ENCODE measurements at places on chromosomes 7 and 10.
A peak's percentile ranks its signal among the peaks of the same experiment; 100 is the strongest.

DNA sequence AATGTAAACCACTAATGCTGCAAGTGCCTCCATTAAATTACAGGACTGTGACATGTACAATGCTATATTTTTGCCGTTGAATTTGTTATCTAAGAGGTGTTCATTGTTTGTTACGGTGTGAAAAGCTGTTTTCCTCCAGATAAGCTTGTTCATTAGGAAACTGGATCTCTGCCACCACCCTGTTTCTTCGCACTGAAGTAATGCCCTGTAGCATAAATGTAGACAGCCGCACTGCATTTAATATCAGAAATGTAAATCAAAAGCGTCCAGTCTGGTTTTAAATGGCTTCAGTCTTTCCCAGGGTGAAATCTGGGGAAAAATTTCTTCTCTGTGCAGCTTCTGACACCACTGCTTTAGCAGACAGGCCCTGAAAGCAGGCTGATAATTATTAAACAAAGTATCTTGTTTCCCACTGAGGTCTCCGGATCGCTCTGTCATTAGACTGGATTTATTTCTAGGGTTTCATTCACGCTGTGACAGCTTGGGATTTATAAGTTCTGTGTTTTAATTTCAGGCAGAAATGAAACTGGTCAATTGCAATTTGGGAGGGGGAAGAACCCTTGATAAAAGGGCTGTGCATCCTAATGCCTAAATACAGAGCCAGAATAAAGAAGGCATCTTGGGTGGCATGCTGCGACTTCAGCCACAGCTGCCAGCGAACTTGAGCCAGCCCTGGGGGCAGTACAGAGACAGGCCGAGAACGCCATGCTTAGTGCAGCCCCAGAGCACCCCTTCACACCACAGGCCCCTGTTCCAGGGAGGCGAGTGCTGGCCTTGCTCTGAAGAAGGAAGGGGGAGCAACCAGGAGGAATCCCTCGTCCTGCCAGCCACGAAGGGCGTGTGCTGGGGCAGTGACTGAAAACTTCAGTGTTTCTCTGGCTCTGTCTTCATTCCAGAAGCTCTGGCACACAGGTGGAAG, 547.7 kb upstream of the GALNT17 start:
- no peaks in the 10 kb centered on the region for H3K27me3 ChIP-seq
- H3K36me3 ChIP-seq, result no peaks in the 10 kb centered on the region
- DNase-seq, result no peak
- no peak overlapping the region for H3K4me3 ChIP-seq
- H3K27ac ChIP-seq, result no peak overlapping the region
- peaks cover 29% of the 10 kb centered on the region for H3K4me1 ChIP-seq

GRCh38 chr10:28211759-28212158, 91.1 kb downstream of the MPP7 start:
- peak; percentile 27 for DNase-seq
- no peak overlapping the region for H3K4me3 ChIP-seq
- peaks cover 19% of the 10 kb centered on the region for H3K4me1 ChIP-seq
- H3K27ac ChIP-seq, result no peak overlapping the region
- H3K27me3 ChIP-seq, result no peaks in the 10 kb centered on the region

DNA sequence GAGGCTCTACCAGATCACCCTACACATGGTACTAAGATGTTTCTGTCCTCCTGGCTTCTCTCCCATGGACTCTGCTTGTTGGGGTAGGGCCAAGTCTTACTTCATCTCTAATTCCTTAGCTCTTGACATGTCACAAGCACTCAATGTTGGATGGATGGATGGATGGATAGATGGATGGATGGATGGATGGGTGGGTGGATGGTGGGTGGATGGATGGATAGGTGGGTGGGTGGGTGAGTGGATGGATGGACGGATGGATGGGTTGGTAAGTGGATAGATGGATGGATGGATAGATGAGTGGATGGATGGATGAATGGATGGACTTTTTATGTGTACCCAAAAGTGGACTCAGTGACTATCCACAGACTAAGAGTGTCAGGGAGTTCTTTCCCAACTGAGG, 28.5 kb downstream of the HSPA12A start:
- no peaks in the 10 kb centered on the region for H3K27me3 ChIP-seq
- no peak overlapping the region for H3K4me3 ChIP-seq
- DNase-seq, result no peak
- no peaks in the 10 kb centered on the region for H3K36me3 ChIP-seq

DNA sequence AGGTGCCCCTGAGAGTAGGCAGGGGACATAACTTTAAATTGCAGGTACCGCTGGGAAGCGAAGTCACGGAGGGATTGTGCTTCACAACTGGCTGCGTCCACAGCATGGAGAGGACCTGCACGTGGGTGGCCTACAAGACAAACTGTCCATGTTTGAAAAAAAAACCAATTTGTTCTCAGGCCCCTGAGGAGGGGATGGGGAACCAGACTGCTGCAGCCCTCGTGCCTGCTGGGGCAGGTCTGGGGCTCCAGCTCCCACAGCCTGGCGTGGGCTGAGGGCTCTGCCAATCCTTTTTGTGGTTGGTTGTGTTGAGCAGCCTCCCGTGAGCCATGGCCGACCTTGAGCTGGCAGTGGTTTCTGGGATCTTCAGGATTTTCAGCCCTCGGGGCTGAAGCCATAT, 9.7 kb downstream of the SFRP5 start:
- DNase-seq, result no peak
- H3K27ac ChIP-seq, result no peak overlapping the region
- peaks cover 46% of the 10 kb centered on the region for H3K36me3 ChIP-seq

DNA sequence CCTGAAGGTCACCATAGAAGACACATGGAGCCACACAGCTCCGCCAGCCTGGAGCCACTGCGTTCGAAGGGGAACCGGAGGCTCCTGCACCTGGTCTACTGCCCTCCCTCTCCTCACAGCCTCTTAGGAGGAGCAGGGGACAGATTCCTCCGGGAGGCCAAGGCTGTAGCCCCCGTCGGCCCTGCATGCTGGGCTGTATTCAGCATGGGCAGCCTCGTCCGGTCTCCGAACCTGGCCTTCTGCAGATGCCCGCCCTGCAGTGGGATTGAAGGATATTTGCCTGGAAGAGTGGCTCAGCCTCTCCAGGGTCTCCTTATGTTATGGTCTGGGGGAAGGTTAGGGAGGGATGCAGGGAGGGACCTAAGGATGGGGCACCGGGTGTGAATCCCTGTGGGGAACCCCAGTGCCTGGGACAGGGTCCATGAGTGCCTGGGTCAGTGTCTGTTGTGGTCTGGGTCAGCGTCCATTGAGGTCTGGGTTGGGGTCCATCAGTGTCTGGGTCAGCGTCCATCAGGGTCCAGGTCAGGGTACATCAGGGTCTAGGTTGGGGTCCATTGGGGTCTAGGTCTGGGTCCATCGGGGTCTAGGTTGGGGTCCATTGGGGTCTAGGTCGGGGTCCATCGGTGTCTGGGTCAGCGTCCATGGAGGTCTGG, 13.0 kb upstream of the SCART1 start:
- no peak overlapping the region for H3K4me3 ChIP-seq
- no peaks in the 10 kb centered on the region for H3K36me3 ChIP-seq
- no peak for DNase-seq

- no peak overlapping the region for H3K4me3 ChIP-seq
- H3K27ac ChIP-seq, result peak overlapping the region; percentile 63
- no peak for DNase-seq
- H3K27me3 ChIP-seq, result no peaks in the 10 kb centered on the region
Measured at GRCh38 chr10:600876-601659, 88.4 kb downstream of the DIP2C start.
